ENCODE measurements at places on chromosomes 6 and 20. TPM values are rescaled to one million over a fixed set of nuclear protein-coding genes. Genes with fewer than 3 reads are reported as not detected.

GRCh38 chr6:72149715-72150114 is 263.4 kb downstream of the RIMS1 start:
- DNase-seq: no peak

GRCh38 chr6:37696220-37696840 is 1.4 kb downstream of the MDGA1 start:
- DNase-seq: no peak

GRCh38 chr6:106477790-106478189 is 117.3 kb downstream of the CRYBG1 start:
- DNase-seq: no peak

DNA sequence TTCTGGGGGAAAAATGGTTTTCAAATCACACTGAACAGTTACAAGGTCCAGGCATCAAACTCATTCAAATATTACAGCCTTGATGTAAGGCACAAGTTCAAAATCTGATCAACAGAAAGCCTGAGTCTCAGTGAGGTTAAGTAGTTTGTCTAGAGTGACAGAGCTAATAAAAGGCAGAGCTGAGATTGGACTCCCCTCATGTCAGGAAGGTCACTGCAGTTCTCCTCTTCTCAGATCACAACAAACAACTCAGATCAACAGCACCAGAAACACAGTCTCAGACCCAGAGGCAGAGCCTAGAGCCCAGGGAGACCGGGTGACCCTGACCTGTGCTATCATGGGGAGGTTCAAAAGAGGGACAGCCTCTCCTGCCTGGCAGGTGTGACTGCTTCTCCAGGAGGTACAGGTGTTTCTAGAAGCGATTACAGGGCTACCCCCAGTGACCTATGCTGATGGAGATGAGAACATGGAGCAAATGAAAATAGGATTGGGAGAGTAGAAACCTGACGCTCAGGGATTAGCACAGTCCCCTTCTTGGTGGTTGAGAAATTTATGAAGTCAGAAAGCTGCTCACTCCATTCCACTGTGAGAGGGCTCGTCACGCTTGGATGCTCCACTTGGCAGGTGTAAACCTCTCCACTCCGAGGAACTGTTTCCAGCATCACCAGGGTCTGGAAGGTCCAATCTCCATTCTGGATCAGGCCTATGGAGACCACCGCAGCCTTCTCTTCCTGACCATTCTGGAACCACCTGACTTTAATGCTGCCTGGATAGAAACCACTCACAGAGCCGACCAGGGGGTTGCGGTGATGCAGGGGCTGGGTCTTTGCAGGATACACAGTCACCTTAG is 24.3 kb upstream of the HLA-DRB5 start:
- no peak for DNase-seq

RHAG gene
- total RNA-seq: 2.9 TPM

- DNase-seq: peak; percentile 63
Observed at GRCh38 chr20:2301164-2301622, 5.4 kb downstream of the TGM3 start.

RIPOR2 gene
- 17.0 TPM for total RNA-seq

OOEP gene
- not detected for total RNA-seq

- DNase-seq: no peak
Observed at GRCh38 chr6:21537637-21538036, 55.9 kb upstream of the SOX4 start.

C20orf202 gene
- total RNA-seq: 0.80 TPM

SLC13A3 gene
- total RNA-seq: 21.0 TPM

GRCh38 chr6:157172231-157172701 is 151.1 kb downstream of the TMEM242 start:
- no peak for DNase-seq

DNA sequence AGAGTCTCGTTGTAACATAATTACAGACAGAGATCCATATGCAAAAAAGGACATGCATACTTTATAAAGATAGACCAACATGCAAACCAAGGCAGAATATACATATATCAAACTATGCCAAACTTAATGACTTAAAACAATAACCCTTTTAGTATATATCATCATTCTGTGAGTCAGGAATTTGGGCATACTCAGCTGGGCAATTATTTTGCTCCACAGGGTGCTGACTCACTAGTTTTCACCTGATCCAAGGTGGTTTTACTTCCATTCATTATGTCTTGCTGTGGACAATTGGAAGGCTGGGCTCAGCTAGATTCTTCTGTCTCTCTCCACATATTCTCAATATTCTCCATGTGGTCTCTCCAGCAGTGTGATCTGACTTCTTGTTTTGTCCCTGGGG is 41.2 kb upstream of the RNF146 start:
- no peak for DNase-seq

GRCh38 chr20:36307412-36308325 is 1.5 kb downstream of the DLGAP4 start:
- DNase-seq: no peak

DNA sequence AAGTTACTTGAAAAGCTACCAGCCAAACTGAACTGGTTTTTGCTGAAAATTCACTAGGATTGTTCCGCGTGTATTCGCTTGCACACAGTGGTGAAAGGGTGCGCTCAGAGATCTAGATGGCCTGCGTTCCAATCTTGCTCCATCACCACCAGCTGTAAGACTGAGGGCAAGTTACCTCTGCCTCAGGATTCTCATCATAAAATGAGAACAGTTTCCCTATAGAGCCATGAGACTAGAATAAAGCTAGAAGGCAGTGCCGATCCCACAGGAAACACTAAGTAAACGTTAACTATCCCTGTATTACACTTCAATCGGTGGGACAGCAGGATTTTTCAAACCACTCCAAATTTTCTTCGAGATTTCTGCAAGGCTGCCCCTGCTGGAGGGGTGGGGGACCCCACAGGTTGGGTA is 838 bp downstream of the AHCY start:
- no peak for DNase-seq

SLC44A4 gene
- total RNA-seq: 2.1 TPM

DNA sequence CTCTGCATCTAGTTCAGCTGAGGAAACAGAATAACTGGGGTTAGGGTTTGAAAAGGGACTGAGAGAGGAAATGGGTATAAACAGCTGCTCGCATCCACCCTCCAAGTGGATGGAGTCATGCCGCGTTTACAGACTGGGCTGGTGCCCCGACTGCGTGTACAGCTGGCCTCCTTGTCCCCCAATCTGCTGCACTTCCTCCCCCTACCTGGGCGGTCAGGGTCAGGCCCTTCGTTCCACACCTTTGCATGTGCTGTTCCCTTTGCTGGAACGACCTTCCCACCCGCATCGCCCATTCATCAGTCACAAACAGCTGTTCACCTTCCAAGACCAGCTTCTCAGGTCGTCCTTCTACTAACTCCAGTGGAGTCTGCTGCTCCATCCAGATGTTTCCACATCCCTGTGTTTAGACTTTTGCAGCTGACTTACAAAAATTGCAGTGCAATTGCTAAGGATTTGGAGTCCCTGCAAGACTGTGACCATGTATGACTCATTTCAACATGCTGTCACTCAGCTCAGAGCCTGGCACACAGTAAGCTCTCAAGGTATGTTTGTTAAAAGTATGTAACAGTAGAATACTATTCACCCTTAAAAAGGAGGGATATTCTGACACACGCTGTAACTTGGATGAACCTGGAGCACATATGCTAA is 129.3 kb downstream of the DTNBP1 start:
- DNase-seq: no peak

DNA sequence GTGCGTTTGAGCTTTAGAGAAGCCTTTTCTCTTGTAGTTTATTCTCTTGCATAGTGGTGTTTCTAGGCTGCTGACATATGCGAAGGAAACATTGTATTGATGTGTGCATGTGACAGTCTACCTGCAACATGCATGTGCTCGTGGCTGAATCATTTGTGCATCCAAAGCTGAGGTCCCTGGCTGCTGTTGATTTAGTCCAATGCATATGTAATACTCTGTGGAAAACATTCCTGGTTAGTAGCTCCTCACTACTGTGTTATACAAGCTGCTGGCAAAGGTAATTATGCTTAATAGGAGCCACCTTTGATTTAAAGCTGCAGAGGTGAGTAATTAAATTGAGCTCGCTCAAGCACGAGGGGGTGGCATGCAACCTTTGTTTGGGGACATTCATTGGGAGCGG is 24.5 kb downstream of the TSHZ2 start:
- DNase-seq: no peak

- no peak for DNase-seq
Observed at GRCh38 chr6:57294862-57295445, 22.5 kb upstream of the PRIM2 start.

TAF11 gene
- total RNA-seq: 18.7 TPM

DNA sequence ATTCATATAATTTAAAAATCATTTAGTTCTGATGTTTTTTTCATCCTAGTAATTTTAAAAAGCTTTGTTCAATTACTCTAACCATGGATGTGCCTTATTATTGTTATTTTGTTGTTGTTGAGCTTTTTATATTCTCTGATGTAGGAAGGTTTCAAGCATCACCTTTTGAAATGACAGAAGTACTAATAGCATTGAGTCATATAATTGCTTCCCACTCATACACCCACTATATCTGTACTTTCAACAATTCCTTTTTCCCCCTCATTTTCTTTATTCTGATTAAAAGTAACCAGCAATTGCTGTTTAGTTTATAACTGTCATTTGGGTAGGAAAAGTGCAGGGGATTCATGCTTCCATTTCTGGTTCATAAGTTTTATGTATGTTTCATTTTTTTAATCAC is 38.6 kb downstream of the DNAH8 start:
- DNase-seq: no peak

DNA sequence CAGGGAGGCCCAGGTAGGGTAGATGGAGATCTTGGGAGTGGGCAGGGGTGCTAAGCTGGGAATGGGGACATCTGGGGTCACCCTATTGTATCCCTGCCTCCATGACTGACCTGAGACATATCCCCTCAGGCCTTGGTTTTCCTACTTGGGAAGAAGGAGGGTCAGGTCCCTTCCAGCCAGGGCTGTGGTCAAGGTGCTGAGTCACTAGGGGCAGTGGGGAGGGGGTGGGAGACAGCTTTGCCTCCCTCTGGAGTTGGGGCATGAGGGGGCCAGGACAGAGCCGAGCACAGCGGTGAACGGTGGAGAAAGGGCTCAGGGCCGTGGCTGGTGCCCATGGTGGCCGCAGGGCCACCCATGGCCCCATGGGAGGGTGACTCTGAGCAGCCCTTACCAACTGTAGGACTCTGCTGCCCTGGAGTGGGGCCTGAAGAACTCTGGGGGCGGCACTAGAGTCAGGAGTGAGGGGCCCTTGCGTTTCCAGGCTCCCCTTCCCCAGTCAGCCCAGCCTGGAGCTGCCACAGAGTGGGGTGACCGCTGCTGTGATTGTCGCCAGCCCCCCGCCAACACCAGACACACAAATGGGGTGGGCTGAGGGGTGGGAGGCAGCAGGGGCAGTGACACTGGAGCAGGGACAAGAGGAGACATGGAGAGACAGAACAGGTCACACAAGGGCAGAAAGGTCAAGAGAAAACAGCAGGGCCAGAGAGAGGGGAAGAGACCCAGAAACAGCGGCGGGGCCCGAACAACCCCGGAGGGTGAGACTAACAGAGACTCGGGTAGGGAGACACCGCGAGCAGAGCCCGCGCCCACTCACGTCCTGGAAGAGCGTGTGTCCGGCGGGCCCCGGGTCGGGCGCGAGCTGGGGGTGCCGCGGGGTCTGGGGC is 576 bp downstream of the NECAB3 start:
- DNase-seq: no peak

PGC gene
- 0.27 TPM for total RNA-seq

DNA sequence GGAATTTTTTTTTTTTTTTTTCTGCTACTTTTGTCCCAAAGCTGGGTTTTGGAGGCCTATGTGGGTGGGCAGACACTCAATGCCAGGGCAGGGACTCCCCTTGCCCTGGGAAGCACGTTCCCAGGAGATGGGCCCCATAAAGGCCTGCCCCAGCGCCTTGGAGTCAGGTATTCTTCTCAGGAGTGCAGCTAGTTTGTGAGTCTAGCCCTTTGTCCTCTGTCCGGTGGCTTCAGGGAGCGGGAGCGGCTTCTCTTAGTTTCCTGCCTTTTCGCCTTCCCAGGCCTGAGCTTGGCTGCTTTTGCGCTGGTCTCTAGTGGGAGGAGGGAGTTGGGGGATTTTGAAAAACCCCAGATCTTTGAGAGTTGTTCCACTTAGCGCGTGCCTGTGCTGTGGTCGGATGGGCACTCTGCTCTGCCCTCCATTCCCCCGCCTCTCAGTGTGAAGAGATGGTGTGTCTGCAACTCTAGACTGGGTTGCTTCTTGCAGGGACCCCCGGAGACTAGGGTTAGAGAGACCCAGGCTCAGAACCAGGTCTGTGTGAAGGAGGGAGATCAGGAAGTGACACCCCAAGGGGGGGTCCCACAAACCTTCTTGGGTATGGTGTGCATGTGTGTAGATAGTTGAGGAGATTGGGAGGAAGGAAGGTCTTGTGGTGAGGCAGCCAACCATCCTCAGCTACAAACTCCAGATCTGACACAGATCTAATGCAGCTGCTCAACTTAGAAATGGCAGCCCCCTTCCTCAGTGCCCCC is 1.3 kb downstream of the PLCG1 start:
- DNase-seq: no peak

C20orf96 gene
- total RNA-seq: 8.7 TPM

C4A gene
- 453 TPM for total RNA-seq

GRCh38 chr6:1837826-1838225 is 228.1 kb downstream of the FOXC1 start:
- DNase-seq: no peak

NRN1 gene
- 90.1 TPM for total RNA-seq

DNA sequence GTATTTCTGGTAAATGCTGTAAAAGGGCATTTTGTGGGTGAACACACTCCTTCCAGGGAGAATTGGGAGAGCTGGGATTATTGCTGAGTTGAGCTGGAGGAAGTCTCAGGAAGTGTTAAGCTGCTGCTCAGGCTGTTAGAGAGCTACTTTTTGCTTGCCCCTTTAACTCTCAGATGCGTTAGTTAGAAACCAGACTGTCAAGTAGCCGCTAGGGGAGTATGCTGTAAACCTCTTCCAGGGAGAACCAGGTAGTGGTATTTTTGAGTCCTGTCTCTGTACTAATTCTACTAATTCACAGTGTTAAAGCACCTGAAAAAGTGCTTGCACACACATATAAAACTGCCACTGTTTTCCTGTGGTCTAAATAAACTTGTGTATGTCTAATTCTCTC is 6.6 kb upstream of the GFRAL start:
- DNase-seq: no peak

DNA sequence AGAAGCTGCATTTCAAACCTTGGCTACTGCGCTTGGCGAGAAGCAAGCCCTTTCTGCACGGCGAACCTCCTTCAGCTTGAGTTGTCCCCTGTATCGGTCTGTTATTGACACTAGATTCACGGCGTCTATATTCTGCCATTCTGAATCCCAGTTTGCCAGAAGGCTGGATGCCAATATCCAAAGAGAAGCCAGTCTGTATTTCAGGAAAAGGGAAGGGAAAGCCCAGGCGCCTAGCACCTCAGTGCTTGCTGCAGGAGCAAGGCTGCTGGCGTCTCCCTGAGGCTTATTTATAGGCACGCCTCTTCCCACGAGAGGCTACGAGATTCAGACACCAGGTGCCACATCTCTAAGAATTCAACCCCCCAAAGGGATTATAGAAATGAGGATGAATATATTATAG is 89.6 kb upstream of the CDH4 start:
- no peak for DNase-seq

Measured in sciatic nerve (tissue), 2 donors.